Left ventricle myocardium inferior (tissue), 1 donor: ENCODE measurements at places on chromosomes 4 and X. TPM values are rescaled to one million over a fixed set of nuclear protein-coding genes. Genes with fewer than 3 reads are reported as not detected.

MSANTD1 gene
- 0.44 TPM for total RNA-seq

CENPVL1 gene
- total RNA-seq: not detected

CXorf65 gene
- not detected for total RNA-seq

NXF2 gene
- total RNA-seq: not detected

TRAM1L1 gene
- total RNA-seq: 0.82 TPM

ALAS2 gene
- total RNA-seq: 0.38 TPM

GPRIN3 gene
- 9.0 TPM for total RNA-seq

PFKFB1 gene
- total RNA-seq: 0.19 TPM

TFE3 gene
- 19.2 TPM for total RNA-seq

SLC25A4 gene
- total RNA-seq: 2,250 TPM

MAGEA9B gene
- total RNA-seq: not detected

F11 gene
- total RNA-seq: 0.30 TPM

TRIM60 gene
- not detected for total RNA-seq

POU3F4 gene
- not detected for total RNA-seq

DSPP gene
- total RNA-seq: not detected
